ENCODE measurements at places on chromosomes 12 and 14.
A peak's percentile ranks its signal among the peaks of the same experiment; 100 is the strongest.

DNA sequence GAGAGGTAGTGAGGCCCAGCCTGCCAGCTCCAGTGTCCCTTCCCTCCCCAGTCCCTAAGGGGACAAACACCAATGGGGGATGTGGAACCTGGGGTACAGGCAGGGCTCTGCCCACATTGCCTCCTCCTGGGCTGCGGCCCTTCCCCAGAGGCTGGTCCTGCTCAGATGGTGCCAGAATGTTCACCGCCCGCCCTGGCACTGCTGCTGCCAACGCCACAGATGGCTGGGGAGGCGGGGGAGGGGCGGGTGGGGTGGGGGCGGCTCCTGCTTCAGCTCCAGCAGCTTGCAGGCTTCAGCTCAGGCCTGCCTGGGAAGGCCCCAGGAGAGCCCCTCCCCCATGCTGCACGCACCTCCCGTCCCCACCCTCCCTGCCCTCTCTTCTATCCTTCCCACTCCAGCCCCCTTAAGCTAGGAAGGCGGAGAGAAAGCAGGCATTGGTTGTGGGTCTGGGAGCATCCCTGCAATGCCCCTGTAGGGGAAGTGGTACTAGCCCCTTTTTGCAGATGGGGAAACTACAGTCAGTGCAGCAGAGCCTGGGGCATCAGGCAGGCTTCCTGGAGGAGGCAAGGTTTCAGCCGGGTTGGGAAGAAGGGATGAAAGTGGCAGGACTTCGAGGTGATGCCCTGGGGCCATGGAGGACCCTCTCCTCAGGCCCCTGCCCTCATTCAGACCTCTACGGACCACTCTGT, 2.0 kb upstream of the BEGAIN start:
- peak; percentile 13 for DNase-seq

GRCh38 chr12:42932936-42933335, 343.4 kb upstream of the PRICKLE1 start:
- DNase-seq, result no peak

DNA sequence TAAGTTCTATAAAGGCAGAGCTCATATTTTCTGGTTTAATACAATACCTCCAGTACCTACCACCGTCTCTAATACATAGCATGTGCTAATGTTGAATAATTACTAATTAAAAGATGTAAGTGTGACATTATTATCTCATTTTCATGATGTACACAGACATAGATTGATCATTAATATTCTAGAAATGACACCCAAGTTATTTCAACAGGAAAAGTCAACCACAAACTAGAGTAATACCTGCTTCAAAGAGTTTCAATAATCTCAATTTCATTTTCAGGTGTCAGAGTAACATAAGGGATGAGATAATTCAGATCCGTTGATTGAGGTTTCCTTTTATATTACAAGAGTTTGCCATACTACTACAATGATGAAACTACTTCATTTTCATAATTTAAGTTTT, 388.9 kb downstream of the SOX5 start:
- DNase-seq, result no peak

GRCh38 chr12:93862424-93862823, 185.2 kb downstream of the CRADD start:
- no peak for DNase-seq

- DNase-seq, result no peak
Observed at GRCh38 chr14:80933686-80934085, 7.9 kb downstream of the CEP128 start.

- DNase-seq, result no peak
Observed at GRCh38 chr12:113002155-113002554, 23.8 kb downstream of the OAS2 start.

- no peak for DNase-seq
Observed at GRCh38 chr12:19129122-19129485, 429 bp upstream of the PLEKHA5 start.

GRCh38 chr12:94769776-94770759, 119.7 kb upstream of the TMCC3 start:
- no peak for DNase-seq

DNA sequence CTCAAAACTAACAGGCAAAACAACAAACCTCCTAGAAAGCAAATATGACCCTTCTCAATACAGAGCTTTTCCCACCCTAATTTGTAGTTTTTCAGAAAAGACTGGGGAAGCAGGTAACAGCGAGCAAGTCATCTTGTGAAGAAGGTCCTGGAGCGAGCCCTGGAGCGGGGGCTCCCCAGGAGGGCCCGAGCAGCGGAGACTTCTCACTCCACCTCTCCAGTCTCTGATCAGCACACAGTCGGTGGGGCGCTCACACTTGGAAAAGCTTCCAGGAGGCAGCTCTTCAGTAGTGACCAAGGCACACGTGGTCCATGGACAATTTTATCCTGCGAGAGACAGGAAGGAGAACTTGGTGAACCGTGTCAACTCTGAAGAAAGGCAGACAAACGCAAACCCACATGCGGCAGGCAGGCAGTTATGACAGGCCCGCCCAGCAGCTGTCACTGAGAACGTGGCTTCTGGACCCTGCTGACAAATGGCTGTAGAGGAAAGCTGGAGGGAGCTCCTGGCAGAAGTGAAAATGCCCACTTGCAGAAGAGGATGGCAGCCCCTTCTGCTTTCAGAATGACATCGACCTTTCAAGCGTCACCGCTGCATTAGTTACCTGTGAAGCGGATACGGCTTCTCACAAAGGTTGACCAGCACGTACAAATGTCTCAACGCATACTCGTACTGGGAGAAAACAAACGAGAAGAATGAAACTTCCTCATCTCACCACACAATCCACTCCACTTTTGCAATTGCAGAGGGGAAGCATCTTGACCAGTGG, 44.2 kb downstream of the LGMN start:
- no peak for DNase-seq

GRCh38 chr12:57740656-57741412, 2.3 kb upstream of the AGAP2 start:
- DNase-seq, result no peak

GRCh38 chr14:28382444-28383190, 384.0 kb upstream of the FOXG1 start:
- DNase-seq, result no peak

GRCh38 chr12:88063375-88063774, 34.2 kb upstream of the C12orf50 start:
- DNase-seq, result no peak

GRCh38 chr12:15979096-15980092, 68.3 kb downstream of the DERA start:
- no peak for DNase-seq

GRCh38 chr12:113778432-113779132, 187.5 kb downstream of the RBM19 start:
- no peak for DNase-seq

- DNase-seq, result no peak
Observed at GRCh38 chr12:122135437-122136031, 38.5 kb downstream of the IL31 start.

GRCh38 chr12:60112763-60113162, 516.9 kb downstream of the SLC16A7 start:
- no peak for DNase-seq

- DNase-seq, result peak; percentile 89
Observed at GRCh38 chr12:53508534-53509170, 1.4 kb upstream of the NPFF start.

DNA sequence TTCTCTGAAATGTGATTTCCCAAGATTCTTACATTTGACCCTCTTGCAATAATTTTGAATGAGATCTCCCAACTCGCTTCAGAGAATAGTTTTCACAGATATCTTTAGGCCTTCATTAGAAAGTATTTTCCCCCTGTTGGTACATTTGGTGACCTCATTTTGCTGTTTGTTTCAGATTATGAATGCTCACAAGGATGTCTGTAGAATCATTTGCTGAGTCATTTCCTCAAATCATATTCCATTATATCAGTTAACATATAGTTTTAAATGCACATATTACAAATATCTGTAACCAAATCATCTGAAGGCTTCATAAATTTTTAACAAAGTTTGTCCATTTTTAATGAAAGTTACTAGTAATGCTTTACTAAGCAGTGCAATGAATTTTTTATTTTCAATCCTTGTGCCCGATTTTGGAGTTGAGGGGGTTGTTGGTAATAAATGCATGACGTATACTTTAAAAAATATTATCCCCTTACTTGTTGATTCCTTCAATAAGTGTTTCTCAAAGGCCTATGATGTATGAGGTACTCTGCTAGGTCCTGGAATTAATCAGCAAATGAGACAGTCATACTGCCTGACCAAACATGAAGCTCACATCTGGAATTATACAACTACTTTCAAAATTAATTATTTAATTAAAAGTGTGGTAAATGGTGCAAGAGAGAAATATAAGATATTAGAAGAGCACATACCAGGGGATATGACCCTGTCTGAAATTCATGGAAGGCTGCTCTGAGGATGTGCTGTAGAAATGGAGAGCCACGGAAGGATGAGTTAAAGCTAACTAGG, 126.9 kb upstream of the RAP1B start:
- no peak for DNase-seq

- no peak for DNase-seq
Observed at GRCh38 chr12:132495629-132496357, 5.8 kb downstream of the FBRSL1 start.

DNA sequence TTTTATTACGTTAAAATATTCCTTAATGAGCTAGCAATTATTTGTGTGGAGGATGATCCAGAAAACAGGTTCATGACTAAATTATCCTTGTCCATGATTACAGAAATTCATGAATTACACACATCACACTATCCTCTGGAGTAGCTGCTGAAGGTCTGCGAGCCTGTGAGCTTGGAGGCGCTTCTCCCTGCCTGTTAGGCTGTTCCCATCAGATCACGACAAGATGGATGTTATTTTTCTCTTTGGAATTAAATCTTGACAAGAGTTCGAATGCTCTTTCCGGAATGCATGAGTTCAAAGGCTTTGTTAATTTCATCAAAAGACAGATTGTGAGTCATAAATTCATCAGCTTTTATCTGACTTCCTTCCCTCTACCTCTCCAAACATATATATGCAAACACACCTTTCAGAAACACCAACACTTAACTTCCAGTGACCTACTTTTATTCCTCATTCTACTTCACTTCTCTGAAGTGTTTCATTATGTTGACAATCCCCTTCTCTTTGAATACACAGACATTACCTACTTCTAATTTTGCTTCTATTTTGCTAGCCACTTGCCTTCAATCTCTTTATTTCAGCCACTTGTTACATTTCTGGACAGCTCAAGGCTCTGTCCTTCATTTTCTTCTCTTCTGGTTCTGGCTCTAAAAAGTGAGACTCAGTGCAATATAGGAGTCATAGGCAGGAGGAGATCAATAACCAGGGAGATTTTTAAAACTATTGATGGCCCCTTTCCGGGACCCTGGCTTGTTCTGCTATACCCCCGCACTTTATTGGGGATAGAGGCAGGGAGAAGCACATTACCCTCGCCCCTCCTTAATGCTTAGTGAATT, 274.6 kb downstream of the BTG1 start:
- no peak for DNase-seq

DNA sequence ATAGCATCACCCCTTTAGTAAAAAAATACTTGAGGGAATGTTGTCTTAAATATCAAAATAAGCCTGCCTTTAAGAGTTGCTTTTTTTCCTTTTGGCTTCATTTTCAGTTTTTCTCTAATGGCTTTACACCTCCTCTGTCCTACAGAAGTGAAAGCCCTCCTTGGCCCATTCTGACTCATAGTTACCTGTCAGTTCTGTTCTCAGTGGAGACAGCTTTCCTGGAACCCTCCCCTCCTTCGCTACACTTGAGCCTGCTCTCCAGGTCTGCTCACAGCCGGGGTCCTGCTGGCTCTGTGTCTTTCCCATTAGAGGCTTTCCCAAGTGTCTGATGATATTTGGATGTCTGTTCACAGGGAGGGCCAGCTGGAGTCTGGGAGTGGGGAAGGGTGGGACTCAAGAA, 84.0 kb downstream of the PELI2 start:
- no peak for DNase-seq

- no peak for DNase-seq
Observed at GRCh38 chr12:71195338-71195896, 37.6 kb upstream of the TSPAN8 start.

DNA sequence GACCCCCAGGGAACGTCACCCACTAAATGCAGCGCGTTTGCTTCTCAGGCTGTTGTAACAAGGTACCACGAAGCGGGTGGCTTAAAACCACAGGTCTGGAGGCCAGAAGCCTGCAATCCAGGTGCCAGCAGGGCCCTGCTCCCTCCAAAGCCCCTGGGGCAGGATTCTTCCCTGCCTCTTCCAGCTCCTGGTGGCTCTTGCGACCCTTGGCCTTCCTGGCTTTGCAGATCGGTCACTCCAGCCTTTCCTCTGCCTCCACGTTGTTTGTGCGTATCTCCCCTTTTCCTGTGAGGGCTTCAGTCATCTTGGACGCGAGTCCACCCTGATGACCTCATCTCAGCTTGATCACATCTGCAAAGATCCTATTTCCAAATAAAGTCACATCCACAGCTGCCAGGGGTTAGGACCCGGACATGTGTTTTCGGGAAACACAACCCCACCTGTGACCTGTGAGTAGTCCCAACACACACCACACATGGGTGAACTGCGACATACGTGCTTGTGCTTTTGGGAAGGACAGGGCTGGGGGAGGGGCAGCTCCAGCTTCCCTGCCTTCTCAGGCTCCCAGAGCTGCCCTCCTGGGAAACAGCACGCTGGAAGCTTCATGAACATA, 114.5 kb upstream of the NCOR2 start:
- DNase-seq, result peak; percentile 84

DNA sequence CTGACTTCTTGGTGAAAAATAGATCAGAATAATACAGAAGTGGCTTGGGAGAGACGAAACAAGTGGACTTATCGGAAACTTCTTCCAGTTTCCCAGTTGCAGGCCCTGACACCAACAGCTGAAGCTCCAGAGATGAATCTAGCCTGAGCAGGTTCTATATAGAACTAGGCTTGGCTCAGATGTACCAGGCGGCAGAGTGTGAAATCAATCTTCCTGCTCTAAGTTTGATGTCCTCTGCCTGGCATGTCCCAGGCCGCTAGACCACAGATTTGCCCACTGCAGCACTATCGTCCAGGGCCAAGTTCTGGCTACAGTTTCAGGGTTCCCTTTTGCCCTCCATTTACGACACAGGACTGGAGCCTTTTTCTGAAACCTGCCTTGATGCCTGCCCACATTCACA, 91.3 kb upstream of the PLEKHA5 start:
- no peak for DNase-seq

GRCh38 chr12:15543347-15543746, 221.0 kb downstream of the PTPRO start:
- DNase-seq, result no peak

DNA sequence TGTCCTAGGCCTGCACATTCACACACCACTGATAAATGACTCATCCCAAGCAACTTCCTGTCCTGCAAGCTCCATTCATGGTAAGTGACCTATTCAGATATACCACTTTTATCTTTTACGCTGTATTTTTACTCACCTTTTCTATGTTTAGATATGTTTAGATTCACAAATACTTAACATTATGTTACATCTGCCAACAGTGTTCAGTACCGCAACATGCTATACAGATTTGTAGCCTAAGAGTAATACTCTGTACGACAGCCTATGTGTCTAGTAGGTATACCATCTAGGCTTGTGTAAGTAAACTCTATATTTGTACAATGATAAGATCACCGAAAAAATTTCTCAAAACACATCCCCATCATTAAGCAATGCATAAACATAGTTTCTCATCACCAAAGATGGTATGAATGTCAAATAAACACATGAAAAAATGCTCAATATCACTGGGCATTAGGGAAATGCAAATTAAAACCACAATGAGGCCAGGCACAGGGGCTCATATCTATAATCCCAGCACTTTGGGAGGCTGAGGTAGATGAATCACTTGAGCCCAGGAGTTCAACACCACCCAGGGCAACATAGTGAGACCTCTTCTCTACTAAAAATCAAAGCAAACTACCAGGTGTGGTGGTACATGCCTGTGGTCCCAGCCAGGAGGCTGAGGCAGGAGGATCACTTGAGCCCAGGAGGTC, 20.7 kb downstream of the ATXN2 start:
- no peak for DNase-seq
